ENCODE measurements at places on chromosomes 12 and 14.

DNA sequence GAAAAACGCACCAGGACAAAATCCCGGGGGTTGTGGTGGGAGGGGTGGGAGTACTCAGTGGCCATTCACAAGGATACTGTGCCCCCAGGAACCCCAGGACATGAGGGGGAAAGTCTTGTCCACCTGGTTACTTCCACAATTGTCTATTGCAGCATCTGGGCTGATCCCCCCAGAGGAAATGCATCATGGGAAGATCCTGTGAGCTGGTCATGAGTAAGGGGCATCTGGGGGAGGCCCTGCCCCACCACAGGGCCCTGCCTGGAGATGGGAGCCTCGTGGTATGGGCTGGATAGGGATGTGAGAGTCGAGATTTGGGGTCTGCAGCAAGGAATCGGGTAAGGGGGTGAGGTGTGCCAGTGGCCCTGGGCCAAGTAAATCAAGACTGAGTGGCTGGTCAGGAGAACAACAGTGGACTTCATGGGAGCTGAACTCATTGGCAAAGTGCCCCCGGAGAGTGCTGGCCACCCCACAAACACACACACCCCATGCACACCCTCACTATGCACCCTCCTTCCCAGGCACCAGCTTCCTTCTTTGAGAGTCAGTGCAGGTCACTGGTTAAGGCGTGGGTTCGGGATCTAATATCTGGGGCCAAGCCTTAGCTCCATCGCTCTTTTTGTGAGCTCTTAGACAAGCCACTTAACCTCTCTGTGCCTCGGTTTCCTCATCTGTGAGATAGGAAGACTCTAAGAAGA is 3.0 kb upstream of the SERPINA1 start:
- DNase-seq: no peak

GRCh38 chr14:32102152-32102787 is 25.2 kb downstream of the ARHGAP5 start:
- DNase-seq: no peak

GRCh38 chr14:35242599-35243311 is 49.4 kb upstream of the PSMA6 start:
- DNase-seq: no peak

- no peak for DNase-seq
These were observed 196.6 kb downstream of the SLC25A21 start for GRCh38 chr14:36975834-36976233.

DNA sequence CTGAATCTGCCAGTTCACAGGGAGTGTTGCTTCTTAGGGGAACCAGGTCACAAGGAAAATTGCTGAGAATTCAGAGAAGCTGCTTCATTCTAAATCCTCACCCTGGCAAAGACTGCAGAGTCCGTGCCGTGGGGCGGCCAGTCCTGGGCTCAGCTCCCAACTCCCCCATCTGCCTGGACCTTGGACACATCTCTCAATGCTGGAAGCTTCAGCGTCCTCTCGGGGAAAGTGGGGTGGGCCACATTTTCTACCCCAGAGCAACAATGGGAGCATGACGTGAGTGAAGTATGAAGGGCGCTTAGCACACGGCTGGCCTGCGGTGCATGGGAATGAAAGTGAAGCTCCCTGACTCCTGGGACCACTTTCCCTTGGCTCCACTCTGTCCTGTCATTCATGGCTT is 31.2 kb downstream of the HVCN1 start:
- DNase-seq: no peak

DNA sequence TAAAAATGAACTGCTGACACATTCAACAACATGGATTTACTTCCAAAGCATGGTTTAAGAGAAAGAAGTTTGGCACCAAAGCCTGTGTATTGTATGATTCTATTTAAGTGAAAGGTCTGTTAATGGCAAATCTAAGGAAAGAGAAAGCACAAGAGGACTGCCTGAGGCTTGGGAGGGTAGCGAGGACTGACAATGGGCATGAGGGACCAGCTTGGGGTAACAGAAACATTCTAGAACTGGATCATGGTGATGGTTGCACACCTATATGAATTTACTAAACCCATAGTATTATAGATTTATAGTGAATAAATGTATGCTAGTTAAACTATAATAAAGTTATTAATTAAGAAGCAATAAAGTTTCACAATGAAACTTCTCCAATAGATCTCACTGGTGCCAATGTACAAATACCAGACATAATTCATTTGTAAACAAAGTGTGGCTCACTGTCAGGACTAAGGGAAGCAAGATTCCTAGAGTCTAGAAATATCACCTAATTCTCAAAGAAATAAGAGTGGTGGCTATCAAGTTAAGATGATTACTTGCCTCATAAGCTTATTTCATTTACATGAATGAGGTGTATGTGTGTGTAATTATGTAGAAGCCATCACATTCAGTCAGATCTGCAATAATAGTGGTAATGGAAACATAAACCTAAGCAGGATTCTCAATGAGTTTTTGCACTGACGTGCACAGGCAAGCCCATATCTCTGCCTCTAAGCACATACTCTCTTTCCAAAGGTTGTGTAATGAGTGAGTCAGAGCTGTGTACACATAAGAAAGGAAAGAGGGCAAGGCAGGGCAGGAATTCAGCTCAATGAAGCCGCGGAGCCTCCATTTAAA is 353.4 kb downstream of the KCNH5 start:
- no peak for DNase-seq

DNA sequence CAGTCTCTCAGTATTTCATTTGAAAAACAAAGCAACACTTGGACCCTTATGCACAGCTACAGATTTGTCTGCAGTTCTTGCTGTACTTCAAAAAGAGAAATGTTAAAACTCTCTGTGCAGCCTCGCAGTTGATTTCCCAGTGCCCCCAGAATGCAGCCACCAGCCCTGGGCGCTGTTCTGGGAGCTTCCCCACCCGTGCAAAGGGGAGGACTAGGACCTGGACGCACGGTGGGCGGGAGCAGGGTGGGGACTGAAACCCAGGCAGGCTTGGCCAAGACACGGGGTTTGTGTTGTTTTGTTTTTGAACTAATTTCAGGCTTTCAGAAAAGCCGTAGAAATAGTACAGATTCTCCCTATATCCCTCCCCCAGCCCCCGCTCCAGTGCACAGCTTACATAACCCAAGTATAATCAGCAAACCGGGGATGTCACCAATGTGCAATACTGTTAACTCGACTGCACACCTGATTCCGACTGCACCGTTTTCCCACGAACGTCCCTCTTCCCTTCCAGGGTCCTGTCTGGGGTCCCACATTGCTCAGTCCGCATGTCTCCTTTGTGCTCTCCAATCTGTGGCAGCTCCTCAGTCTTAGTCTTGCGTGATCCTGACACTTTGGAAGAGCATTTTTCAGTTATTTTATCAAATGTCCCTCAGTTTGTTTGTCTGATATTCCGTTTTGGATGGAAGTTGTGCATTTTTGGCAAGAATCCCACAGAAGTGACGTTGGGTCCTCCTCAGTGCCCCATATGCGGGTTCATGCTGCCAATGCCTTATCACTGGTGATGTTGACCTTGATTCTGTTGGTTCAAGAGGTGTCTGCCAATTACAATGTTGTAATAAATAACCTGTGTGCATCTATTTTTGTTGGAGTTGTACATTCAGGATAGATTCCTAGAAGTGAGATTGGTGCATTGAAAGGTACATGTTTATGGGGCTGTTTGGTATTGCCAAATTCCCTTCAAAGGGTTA is 95.9 kb downstream of the SETD3 start:
- no peak for DNase-seq

- DNase-seq: no peak
These were observed 20.7 kb upstream of the PLD4 start for GRCh38 chr14:104903990-104904389.

DNA sequence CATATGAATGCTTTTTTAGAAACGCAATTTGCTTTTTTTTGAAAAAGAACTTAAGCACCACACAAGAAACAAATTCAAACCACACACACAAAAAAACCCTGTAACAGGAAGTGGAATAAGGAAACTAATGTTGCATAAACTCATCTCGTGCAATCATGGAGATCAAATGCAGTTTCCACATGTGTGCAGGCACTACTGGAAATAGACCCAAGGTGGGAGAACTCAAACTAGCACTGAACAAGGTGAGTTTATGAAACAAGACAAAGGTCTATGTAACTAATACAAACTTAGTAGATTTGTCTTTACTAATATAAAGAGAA is 17.5 kb downstream of the NIN start:
- no peak for DNase-seq

DNA sequence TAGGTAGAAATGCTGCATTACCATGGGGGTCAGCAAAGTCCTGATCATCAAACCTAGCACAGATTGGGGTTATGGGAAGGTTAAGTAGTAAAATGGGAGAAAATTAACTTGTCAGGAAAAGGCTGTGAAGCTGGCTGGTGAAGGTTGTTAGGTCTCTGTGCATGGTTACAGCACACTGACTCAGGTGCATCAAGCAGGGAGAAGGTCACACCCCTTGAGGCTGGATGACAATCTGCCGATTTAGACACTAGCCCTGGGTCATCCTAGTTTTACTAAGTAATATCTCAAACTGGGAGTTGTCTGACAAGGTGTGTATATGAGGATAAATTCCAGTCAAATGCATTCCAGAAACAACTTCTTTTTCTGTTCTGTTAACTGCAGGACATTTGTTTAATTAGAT is 271.1 kb upstream of the LRIG3 start:
- DNase-seq: no peak

DNA sequence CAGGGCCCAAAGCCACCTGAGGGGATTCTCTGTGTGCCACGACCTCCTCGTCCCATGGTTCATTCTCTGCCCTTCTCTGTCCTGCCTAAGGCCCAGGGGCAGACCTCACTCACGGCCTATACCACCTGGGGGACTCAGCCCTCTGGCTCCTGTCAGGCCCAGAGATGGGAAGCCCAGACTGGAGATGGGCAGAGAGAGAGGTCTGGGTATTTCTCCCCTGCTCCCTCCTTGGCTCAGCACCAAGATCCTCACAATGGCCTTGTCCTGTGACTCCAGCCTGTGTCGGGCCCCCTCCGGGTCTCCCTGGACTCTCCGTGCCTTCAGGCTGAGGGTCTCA is 46.9 kb upstream of the BCL11B start:
- no peak for DNase-seq

- DNase-seq: no peak
These were observed 778 bp downstream of the SLC8B1 start for GRCh38 chr12:113333877-113334785.

DNA sequence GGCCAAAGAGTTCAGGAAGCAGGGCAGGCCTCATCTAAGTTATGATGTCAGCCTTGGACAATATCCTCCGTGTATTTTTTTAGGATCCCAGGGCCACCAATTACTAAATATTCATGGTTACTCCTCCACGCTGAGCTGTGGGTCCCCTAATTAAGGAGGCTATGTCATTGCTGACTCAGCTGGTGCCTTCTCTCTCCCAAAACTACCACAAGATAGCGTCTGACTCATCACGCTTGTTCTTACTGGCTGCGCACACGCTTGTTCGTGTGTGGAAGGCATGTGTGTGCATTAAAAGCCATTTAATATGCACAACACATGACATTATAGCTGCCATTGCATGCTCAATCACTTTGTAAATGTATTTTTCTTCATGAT is 78.3 kb downstream of the GSC start:
- DNase-seq: no peak
